ENCODE measurements at places on chromosomes 1 and 21.

DNA sequence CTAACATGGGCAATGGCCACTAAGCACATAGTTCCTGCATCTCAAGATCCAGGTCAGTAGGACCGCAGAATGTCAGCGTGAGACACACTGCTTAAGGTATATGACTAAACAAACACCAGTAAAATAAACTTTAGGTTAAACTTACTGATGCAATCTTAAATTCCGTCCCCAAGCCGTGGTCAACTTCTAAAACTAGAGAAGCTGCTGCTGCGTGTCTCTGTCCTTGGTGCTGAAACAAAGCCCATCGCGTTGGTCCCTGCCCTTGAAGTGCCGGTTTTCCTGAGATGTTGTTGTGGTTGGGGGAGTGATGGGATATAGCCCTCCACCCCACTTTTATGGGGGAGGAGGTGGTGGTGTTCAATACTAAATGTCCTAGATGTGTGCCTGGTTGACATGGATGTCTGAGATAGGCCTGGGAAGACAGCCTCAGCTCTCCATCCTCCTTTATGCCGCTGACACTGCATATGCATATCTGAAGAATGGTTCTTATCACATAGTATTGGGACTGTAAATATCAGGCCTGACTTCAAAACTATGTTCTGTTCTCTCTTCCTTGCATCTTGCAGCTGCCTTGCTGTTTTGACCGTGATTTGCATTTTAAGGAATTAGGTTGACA, 72.0 kb upstream of the KCNA3 start:
- DNase-seq: peak; percentile 68

- DNase-seq: no peak
Measured at GRCh38 chr1:169308313-169309039, 59.1 kb downstream of the NME7 start.

- no peak for DNase-seq
Measured at GRCh38 chr21:42395302-42395701, 550 bp downstream of the TMPRSS3 start.

DNA sequence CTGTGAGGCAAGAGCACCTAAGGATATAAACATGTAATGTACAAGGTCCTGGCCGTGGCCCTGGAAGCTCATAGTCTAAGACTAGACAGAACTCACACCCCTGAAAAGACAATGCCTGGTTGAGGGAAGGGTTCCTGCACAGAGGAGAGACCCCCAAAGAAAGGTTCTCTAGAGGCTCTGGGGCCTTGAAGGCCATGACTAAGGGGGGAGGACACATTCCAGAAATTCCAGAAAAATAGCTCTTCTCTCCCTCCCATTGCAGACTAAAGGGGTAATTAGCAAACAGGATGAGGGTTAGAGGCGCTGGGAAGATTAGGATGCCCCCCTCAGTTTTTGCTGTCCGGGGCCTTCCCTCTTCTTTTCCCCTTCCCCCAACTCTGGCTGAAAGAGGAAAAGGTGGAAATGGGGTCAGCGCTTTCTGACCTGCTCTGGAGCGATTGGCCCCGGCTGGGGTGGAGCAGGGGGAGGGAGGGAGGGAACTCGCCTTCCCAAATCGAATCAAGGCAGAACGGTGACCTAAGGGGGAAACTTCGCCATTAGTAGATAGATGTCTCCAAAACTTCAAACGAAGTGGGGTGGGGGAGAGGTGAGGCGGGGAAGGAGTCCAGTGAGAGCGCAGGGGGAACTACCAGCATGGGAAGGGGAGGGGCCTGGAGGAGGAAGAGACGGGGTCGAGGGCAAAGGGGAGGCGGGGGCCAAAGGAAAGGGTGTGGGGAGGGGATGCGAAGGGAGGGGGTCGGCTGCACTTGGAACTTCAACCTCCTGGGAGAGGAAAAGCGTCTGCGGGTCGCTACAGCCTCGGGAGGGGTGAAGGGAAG, 11.8 kb downstream of the PAX7 start:
- no peak for DNase-seq

GRCh38 chr1:231982871-231983587, 356.4 kb downstream of the DISC1 start:
- DNase-seq: no peak

GRCh38 chr1:87568911-87569310, 240.2 kb downstream of the LMO4 start:
- DNase-seq: no peak

GRCh38 chr1:155706139-155706538, 17.2 kb downstream of the DAP3 start:
- no peak for DNase-seq

- no peak for DNase-seq
Measured at GRCh38 chr1:54537611-54538010, 10.4 kb upstream of the ACOT11 start.

GRCh38 chr1:35449334-35450008, 107.7 kb downstream of the KIAA0319L start:
- no peak for DNase-seq

GRCh38 chr1:183550915-183551314, 39.3 kb downstream of the NCF2 start:
- DNase-seq: no peak

GRCh38 chr1:54696262-54696661, 19.4 kb upstream of the TTC4 start:
- no peak for DNase-seq

GRCh38 chr1:62368989-62369388, 49.8 kb upstream of the KANK4 start:
- DNase-seq: no peak

DNA sequence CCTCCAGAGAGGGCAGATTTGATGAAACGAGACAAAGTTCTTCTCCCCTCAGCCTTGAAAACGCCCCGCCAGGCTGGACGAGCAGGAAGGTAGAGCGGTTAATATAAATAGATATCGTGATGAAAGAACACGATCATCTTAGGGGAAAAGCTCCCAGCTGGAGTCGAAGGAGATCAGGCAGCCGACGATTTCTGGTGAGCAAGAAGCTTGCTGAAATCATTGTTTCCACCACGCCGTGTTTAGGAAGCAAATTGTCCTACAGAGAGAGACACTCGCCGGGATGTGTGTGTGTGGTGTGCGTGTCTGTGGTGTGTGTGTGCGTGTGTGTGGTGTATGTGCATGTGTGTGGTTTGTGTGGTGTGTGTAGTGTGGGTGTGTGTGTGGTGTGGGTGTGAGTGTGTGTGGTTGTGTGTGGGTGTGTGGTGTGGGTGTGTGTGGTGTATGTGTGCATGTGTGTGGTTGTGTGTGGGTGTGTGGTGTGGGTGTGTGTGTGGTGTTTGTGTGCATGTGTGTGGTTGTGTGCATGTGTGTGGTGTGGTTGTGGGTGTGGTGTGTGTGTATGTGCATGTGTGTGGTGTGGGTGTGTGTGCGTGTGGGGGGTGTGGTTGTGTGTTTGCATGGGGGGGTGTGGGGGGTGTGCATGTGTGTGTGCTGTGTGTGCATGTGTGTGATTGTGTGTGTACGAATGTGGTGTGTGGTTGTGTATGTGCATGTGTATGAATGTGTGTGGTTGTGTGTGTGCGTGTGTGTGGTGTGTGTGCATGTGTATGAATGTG, 44.9 kb upstream of the ARHGEF16 start:
- no peak for DNase-seq

DNA sequence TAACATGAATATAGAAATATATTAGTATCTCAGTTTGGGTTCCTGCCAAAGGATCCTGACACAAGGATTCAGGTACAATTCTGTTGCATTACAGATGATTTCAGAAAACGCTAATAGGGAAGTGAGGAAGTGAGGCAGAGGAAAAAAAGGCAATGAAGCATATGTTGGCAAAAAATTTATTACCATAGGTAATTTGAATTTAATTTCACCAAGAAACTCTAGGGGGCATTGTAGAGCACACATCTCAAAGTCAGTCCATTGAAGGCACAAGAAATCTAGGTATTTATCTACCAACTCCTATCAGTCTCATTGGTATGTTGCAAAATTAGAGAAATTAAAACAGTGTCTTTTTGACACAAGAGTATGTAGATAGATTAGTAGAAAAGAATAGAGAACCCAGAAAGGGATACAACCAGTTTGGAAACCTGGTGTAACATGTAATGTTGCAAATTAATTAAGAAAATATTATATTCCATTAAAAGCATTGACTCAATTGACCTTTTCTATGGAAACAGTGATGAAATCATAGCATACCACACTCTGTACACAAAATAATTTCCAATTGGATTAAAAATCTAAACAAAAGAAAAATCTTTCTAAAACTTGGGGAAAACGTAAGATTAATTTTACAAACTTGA, 104.9 kb upstream of the SNX7 start:
- DNase-seq: peak; percentile 5

GRCh38 chr21:45335151-45335760, 47.6 kb upstream of the POFUT2 start:
- no peak for DNase-seq

DNA sequence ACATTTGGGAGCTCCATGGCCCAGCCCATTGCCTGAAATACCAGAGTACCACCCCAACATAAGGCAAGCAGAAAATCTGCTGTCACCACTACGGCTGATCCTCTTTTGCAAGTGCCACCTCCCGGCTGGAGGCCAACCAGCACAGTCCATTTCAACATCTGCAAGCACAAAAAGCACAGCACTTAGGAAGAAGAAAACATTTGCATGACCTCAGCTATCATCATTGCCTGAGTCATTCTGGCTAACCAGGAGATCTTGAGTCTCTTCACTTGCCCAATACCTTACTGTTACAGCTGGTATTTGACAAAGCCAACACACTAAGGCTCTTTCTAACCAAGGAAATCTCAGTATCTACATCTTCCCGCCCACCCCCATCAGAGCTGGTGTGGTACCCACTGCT, 55.9 kb downstream of the NEK7 start:
- DNase-seq: no peak

DNA sequence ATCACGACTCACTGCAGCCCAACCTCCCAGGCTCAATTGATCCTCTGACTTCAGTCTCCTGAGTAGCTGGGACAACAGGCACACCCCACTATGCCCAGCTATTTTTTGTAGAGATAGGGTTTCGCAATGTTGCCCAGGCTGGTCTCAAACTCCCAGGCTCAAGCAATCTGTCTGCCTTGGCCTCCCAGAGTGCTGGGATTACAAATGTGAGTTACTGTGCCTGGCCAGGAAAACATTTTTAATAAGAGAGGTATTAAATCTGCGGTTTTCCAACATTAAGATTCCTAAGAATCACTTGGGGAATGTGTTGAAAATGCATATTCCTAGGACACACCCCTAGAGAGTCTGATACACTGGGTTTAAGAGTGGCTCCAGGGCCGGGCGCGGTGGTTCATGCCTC, 8.7 kb downstream of the CSF1 start:
- no peak for DNase-seq

- DNase-seq: no peak
Measured at GRCh38 chr1:108865316-108865910, 8.5 kb upstream of the AKNAD1 start.

GRCh38 chr1:16433030-16433429, 4.2 kb downstream of the SPATA21 start:
- DNase-seq: no peak

All from K562 (cell line).